ENCODE measurements at places on chromosomes 3 and 15.

GRCh38 chr3:99521551-99521950, 116.8 kb upstream of the COL8A1 start:
- DNase-seq: no peak

- no peak for DNase-seq
These were observed 27.3 kb downstream of the DUSP7 start for GRCh38 chr3:52029053-52029452.

DNA sequence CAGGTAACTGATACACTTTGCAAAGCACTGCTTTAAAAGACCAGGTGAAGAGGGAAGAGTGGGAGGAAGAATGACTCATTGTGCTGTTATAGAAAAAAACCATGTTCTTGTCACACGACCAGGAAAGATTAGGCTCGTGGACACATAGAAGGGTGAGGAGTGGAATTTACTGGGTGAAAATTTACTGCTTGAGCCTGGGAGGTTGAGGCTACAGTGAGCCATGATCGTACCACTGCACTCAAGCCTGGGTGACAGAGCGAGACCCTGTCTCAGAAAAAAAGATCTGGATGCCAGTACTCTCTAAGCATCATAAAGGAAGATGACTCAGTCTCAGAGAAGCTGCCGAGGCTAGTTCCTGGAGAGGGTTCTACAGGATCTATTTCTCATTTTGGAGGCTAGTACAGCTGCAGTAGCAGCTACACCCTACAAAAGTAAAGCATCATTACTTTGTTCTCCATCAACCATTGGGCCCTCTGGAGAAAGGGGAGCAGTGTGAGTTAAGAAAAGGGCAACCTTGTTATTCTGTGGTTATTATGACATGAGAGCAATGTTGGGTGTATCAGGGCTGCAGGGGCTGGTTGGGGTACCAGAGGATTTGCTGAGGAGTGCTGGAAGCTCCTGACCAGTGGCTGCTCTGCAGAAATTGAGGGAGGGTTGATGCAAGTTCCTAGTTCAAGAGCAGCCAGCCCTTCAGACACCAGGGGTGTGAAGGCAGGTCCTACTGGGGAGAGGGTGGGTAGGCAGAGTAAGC, 75.4 kb downstream of the CMTM8 start:
- DNase-seq: no peak

DNA sequence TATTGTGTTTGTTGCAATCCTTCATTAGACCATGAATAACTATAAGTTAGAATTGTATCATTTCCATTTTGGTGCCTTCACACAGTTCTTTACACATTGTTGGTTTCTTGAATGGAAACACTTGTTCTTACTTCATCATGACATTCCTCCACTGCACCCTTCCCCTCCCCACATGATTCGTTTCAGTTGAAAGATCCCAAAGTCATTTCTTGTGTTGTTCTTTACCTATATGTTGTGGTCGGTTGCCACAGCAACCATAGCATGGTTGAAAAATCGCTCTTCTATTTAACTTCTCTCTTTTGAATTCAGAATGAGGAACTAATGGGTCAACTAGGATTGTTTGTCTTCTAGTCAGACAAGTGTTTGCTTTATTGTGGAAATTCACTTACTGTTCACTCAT, 103.3 kb downstream of the IL1RAP start:
- no peak for DNase-seq

DNA sequence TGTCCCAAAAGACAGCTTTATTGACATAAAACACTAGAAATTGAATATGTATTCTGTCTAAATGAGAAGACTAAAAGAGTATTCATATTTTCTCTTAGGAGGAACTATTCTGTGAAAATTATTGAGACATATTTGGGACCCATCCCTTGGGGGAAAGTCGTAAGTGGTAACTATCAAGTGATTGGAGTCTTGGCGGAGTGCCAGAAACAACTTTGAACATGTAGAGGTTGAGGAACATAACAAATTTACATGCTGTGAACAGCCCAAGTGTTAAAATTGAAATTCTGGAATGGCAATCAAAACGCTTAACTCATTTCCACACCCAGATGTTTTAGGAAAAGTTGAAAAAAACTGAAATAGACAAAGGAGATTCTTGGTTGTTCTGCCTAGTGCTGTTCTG, 1034.6 kb downstream of the NSUN3 start:
- DNase-seq: no peak

GRCh38 chr3:183158113-183158512, 4.4 kb downstream of the LAMP3 start:
- DNase-seq: no peak

DNA sequence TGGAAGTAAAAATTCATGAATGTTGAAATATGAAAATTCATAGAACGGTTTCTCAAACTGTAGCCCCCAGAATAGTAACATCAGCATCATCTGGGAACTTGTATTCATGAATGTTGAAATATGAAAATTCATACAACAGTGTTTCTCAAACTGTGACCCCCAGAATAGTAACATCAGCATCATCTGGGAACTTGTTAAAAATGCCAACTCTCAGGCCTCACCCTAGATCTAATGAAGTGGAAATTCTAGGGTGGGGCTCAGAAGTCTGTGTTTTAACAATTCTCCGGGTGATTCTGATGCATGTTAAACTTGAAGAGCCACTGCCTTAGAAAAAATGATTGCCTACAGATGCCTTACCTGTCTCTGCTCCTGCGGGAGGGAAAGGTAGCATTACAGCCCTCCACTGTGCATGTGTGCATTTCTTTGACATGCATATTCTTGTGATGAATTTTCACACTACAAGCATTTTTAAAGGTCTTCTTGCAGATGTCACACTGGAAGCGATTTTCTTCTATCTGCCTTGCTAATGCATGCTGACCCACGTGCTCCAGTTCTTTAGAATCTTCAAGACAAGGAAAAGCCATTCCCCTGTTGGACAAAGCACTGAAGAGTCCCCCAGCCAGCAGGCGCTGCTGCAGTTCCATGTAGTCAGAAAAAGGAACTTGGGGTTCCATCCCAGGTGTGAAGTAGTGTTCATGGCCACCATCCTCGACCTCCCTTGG, 21.7 kb downstream of the BNC1 start:
- DNase-seq: no peak

DNA sequence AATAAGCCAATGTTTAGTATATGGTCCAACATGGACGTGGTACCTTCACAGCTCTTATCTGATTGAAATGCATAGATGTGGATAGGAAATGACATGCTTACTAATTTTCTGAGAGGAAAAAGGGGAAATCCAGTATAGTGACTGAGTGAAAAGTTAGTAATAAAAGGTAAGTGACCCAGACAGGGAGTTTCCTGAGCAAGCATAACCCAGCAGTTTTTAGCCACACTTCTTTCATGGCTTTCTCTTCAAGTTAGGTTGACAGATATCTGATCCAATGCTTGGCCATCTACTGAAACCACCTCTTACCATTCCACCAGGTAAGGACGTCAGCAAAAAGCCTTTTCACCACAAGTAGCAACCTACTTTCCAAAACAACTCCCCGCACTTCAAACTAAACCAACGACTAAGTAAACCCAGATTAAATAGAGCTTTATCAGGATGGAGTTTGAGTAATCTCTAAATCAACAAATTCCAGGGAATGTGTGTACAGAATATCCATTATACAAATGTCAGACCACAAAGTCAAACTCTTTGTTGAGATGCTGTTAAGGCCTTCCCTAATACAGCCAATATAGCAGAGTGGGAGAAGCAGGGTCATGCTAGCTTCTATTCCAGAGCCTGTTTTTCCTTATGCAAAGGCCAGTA, 329.7 kb downstream of the RORA start:
- DNase-seq: no peak
